ENCODE measurements at places on chromosomes 5 and 9.

DNA sequence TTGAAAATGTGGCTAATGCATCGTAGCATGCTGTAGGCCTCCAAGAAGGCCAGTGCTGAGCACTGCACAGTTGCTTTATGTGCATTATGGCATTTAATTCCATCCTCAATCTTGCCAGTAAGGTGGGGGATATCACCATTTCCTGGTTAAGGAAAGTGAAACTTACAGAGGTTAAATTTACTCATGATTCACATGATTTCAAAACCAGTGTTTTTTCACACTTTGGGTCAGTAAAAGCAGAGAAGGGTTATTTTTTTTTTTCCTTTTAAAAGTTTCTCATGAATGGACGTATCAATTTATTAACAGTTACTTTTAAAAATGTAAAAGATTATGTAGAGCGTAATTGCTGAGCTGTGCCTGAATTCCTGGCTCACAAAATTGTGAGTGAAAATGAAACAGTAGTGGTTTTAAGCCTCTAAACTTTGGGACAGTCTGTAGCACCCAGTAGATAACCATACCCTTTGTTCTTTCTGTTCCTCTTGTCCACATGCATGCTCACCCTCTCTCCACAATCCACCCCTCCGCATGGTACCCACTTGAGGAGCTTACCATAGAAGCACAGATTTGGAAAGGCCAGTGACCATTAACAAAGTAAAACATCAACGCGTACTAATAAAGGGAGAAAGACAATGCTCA lies 21.2 kb downstream of the MAST4 start:
- no peak for DNase-seq

DNA sequence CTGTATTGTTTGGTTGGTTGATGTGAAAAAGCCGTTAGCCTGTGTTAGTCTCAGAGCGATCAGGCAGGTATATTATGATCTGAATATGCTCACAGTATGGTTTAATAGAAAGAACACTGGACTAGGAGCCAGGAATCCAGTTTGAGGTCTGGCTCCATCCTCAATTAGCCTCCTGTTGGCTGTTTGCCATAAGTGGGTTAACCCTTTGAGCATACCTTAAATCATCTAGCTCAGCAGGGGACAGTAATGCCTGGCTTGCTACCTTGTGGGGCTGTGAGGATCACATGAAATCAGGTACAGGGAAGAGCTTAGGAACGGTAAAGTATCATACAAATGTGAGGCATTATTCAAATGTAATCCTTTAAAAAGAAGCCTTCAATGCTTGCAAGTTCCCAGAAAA lies 104.7 kb downstream of the CMYA5 start:
- no peak for DNase-seq

DNA sequence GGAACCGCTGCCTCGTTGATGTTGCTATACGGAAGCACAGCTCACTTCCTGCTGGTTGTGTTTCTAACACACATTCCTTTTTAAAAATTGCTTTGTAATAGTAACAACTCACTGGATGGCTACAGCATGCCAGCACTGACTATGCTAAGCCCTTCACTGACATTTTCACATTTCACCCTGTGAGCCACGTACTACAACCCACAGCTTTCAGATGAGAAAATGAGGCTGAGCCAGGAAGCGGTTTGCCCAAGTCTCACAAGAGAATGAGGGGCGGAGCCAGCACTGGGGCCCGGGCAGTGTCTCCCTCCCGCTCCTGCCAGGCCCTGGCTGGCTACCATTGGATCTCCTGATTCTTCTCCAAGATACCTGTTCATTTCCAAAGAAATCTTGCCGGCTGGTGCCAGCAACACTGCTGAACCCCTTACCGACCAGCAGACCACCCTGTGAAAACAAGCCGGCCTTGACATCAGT lies 38.3 kb downstream of the FAM78A start:
- peak; percentile 85 for DNase-seq

GRCh38 chr5:68823301-68823700 lies 270.5 kb upstream of the SLC30A5 start:
- DNase-seq = no peak

GRCh38 chr5:10506535-10506934 lies 57.3 kb upstream of the ANKRD33B start:
- no peak for DNase-seq

DNA sequence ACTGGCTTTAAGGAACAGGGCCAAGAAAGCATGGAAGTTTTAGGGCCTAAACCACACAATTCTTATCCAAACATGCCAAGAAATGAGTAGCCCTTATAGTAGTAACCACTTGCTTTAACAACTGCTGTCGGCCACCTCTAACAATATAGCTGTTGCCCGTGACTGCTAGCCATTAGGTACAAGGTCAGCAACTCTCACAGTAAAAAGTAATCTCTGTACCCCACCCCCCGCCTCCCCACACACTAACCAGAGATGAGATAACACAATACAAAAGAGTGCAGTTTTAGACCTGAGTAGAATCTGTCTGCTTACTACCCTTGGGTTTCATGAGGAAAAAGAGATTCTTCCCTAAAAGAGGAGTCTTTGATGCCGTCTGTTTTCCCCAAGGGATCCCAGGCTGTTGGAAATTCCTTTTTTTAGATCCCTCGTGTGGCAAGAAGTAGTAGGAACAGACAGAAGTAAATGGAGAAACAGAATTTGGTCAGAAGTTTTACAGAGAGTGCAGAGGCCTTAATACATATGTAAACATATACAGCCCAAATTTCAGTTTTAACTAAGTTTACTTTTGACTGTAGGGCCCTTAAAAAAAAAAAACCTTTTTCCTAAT lies 94.3 kb downstream of the WDR41 start:
- DNase-seq = no peak

GRCh38 chr5:132639706-132640130 lies 18.3 kb upstream of the IL13 start:
- DNase-seq = peak; percentile 58

DNA sequence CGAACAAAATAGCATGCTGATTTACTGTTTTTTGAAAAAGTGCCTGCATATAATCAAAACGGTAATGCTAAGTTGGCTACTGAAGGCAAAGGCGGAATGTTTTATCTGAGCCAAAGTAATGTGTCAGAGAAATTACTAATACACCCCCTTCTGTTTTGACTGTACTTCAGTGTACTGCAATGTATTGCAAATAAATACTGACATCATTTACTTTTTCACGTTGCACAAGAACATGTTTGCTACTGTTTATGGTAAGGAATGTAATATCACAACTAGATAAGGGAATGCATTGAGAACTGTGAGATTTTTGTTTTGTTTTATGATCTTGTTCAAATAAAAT lies 813 bp upstream of the AGTPBP1 start:
- DNase-seq = no peak

- no peak for DNase-seq
Measured at GRCh38 chr5:21723500-21723899, 1129.6 kb downstream of the CDH12 start.

- DNase-seq = no peak
Measured at GRCh38 chr9:108441726-108442125, 414.1 kb downstream of the ACTL7B start.

GRCh38 chr9:136328622-136329041 lies 1.3 kb downstream of the GPSM1 start:
- DNase-seq = no peak

DNA sequence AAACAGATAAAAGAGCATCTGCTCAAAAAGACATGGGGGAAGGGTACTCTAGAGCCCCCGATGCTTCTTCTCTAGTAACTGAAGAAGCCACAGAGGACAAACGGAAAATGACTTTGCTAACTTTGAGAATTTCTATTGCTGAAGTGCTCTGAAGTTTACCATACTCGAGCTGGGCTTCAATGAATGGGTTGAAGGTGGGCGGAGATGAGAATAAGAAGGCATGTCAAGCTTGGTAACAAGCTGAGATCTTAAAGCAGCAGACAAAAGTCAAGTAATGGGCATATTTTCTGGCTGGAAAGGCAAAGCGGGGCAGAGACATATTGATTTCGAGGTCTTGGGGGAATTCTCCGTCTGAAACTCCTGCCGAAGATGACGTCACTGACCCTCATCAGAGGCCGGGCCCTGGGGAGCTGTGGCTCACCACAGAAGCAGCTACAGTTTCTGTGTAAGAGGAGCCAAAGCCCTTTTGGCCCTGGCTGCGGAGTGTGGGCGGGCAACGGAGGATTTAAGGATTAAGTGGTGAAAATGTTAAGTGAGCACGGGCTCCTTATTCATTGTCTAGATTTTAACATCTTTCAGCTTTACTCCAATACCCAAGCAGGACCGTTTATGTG lies 115.8 kb upstream of the SLIT3 start:
- DNase-seq = no peak

Measured in activated naive CD8-positive, alpha-beta T cell treated with anti-CD3 and anti-CD28 coated beads for 36 hours (primary cell).